Esophagus mucosa (tissue), 1 donor: ENCODE measurements at places on chromosomes 13 and 19. TPM values are rescaled to one million over a fixed set of nuclear protein-coding genes. Genes with fewer than 3 reads are reported as not detected.

The SIX5 gene
- total RNA-seq: 8.8 TPM

The ZNF83 gene
- 10.7 TPM for total RNA-seq

The CPB2 gene
- total RNA-seq: not detected

The SIGLECL1 gene
- total RNA-seq: not detected

The HIPK4 gene
- not detected for total RNA-seq
